ENCODE measurements at places on chromosomes 6 and 20. TPM values are rescaled to one million over a fixed set of nuclear protein-coding genes. Genes with fewer than 3 reads are reported as not detected.

Gene SLC22A23
- 42.6 TPM for total RNA-seq

GRCh38 chr6:6753301-6753700 is 164.8 kb downstream of the LY86 start:
- no peak for DNase-seq

DNA sequence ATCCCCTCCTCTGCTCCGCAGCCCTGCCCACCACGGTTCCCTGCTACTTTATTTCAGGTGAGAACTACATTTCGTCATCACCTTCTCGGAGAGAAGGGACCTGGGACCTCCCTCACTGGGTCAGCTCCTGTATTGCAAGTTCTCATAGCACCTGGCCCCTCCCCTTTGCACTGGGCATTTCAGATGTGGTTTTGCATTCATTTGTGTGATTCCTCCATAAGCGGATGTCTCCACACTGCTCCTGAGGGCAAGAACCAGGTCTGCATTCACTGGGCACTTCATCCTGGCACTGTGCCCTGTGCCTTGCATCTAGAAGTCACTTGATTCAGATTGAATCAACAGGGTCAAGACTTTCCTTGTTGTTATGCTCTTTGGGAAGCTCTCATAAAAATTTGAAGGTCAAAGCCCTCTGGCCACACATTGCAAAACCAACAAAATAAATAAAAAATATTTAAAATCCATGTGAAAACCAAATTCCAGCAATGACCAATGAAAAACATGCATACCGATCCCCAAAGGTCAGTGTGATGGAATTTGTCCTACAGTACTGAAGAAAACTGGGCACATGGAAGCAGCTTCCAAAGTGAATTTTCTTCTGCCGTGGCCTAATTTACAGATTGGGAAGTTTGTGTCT is 89.1 kb upstream of the F13A1 start:
- DNase-seq = no peak

Gene CYP39A1
- total RNA-seq = 9.2 TPM

GRCh38 chr20:41047975-41048305 is 19.3 kb downstream of the TOP1 start:
- no peak for DNase-seq

DNA sequence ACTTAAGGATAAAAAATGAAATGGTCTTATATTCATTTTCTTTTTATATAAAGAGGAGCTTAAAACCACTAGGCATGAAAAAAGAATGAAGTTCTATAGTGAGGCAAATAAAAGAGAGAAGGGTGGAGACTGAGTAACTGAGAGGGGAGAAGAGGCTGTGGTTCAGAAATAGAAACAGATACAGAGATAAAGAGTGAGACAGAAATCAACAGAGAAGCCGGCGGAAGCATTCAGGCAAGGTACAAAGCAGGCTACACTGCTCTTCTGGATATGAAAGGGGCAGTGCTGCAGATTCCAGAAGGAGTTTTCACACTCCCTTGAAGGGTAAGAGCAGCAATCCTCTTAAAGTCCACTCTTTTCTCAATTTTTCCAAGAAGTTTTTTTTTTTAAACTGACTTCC is 29.9 kb downstream of the NFATC2 start:
- no peak for DNase-seq

DNA sequence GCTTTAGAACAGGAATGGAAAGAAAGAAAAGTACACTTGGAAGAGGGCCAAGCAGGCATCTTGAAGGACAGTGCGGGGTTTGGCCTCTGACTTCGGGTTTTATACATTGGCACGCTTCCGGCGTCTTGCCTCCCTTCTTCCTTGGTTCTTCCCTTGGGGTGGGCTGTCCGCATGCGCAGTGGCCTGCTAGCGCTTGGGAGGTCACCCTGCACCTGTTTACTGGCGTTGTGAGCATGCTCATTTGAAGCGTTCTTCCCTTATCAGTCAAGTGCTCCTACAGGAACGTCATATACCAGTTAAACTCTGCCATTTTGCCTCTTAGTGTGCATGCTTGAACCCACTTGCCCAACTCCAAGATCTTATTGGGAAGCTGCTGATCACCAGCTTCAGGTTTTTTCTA is 230.0 kb downstream of the TTLL2 start:
- DNase-seq = no peak

Gene TFAP2D
- total RNA-seq = not detected

- DNase-seq = no peak
Measured at GRCh38 chr6:111718990-111719389, 113.3 kb upstream of the TRAF3IP2 start.

Gene XKR7
- total RNA-seq = not detected

DNA sequence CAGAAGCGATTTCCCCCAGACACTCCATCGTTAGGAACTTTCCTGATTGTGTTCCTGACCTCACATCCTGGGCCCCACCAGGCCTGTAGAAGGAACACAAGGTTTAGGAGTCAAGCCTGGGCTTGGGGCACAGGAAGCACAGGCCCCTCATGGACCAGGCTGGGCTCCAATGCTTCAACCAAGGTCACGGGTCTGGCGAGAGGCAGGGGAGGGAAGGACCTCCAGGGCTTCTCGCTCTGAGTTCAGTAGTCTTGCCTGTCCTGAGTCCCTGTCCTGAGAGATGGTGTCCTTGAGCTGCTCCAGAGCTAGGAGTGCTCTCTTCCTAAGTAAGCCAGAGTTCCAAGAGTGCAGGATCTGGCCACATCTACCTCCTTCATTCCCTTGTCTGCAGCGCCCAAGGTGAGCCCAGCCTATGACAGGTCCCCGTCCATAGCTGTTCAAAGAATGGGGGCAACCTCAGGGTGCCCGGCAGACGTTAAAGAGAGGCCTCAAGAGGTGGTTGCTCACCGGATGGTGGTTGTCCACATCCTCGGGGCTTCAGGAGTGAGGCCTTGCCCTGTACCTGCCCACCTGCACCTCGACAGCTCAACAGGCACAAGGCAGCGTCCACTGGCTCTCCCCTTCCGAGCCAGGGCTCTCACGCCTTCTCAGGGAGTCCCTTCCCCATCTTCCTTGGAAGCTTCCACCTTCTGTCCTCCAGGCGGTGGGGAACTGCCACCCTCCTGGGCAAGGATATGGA is 1.6 kb upstream of the TUBB1 start:
- no peak for DNase-seq

Gene MROH8
- total RNA-seq = 0.53 TPM

DNA sequence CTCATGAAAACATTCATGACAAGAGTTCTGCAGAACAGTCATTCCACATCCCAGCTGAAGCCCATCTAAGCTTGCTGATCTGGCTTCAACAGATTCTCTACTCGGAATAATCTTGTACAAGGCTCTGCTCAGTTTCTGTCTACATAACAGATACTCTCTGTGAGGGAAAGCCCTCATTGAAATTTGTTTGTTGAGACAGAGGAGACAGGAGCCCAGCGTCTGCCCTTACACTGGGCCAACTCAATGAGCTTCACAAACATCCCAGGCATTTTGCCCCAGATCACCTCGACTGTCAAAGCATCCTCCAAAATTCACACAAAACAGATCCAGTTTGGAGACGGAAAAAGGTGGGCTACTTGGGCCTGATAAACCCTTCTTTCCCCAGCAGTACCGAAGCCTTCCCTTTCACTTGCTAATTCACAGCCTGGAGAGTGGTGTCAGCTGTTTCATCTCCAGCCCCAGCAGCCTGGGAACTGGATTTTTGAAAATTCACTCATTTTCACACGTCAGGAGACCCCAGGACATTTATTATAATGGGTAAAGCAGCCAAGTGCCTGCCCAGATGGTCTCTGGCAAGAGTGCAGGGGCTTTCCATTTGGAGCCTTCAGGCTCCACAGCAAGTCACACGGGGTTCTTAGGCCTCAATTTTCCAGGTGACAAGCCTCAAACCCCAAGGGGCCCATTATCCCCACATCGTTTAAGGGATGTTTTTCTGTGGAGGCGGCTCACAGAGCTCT is 7.3 kb downstream of the CCDC167 start:
- DNase-seq = no peak

DNA sequence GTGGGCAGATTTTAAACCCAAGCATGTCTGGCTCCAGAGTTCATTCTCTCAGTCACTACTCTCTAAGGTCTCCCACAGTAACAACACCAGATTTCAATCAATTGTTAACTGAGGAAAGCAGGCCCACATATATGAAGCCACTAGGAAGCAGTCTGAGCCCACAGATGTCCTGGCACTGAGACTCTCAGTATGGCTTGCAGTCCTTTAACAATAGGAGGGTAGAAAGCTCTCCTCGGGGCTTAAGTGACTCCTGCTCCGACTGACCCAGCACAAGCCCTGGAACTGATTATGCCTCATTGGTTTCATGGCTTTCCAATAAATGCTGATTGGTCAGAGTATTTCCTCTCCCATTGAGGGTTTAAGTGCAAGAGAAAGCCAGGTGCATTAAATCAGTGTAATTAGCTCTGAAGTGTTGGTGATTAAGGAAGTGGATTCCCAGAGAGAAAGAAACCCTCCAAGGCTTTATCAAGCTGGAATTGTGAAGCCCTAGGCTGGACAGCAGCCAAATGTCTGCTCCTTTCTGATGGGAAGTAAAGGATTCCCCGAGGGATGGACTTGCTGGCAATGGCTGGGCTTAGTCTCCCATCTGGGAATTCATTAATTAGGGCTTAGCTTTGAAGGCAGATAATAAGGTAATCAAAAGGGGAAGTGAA is 76.6 kb upstream of the PROKR2 start:
- no peak for DNase-seq

GRCh38 chr6:36104836-36105235 is 25.5 kb upstream of the MAPK13 start:
- DNase-seq = no peak

Gene MAP7
- 25.7 TPM for total RNA-seq

DNA sequence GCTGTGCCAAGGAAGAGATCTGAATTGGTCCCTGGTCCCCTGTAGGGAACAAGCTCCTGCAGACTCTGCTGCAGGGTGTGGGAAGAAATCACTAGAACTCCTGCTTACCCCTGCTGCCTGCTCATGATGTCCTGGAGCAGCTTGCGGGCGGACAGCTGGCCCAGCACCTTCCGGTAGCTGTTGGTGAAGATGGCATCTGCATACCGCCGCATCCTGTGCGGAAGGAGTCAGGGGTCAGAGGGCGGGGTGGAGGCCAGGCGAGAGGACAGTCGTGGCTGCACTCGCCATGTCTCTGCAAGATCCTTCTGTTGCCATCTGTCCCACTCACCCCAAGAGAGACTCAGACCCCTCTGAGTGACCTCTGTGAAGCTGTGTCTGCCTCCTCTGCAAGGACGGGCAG is 5.3 kb downstream of the GHRH start:
- no peak for DNase-seq

DNA sequence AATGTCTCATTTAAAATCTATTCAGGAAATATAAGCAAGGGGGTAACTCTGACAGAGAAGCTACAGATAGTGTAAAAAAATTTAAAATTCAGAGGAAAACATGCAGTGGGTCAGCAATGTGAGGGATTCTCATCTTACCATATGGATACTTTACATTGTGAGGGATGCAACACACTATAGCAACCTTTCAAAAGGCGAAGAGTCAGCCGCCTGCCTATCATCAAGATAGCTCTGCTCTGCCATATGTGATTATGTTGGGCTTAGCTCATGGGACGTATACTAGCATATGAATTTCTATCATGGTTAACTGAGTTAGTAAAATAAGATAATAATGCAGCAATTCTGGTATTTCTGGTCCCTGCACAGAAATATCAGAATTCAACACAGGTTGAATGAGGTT is 130.9 kb downstream of the MAP3K7 start:
- DNase-seq = no peak

DNA sequence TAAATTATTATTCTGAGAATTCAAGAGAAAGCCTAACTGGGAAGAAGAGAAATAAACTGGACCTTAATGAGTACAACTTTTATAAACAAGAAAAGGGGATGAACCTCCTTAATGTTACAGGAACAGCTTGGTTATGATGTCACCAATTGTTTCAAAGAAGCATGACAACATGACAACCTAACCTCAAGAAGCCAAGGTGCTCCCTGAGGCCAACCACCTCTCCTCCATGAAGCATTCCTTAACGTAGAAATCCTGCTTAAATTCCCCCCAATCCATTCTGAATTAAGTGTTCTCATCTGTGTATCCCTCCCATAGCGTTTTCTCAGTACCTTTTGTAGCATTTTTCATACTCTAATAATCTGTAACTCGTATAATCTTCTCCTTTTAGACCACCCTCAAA is 1.7 kb downstream of the HBS1L start:
- DNase-seq = no peak

Gene PNLDC1
- not detected for total RNA-seq

DNA sequence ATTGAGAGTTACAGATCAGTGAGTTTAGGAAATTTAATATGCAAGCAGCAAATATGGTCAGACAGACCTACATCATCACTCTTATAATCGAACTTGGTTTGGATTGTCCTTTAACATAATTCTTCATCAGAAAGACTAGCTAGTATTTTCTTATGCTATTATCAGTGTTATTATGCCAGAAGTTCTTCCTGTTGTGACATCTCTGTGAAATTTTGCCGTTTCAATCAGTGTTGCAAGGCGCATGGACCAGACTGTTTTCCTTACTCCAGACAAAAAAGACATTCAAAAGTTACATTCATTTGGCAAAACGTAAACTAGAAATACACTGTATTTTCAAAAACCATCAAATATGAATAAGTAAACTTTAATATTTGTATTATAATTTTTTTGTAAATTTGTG is 5.7 kb upstream of the TENT5A start:
- DNase-seq = no peak

Gene POM121L2
- not detected for total RNA-seq

GRCh38 chr6:34663831-34664255 is 32.7 kb downstream of the ILRUN start:
- DNase-seq = no peak

GRCh38 chr6:38077488-38078030 is 258.0 kb downstream of the ZFAND3 start:
- DNase-seq = no peak

Gene MCHR2
- not detected for total RNA-seq

DNA sequence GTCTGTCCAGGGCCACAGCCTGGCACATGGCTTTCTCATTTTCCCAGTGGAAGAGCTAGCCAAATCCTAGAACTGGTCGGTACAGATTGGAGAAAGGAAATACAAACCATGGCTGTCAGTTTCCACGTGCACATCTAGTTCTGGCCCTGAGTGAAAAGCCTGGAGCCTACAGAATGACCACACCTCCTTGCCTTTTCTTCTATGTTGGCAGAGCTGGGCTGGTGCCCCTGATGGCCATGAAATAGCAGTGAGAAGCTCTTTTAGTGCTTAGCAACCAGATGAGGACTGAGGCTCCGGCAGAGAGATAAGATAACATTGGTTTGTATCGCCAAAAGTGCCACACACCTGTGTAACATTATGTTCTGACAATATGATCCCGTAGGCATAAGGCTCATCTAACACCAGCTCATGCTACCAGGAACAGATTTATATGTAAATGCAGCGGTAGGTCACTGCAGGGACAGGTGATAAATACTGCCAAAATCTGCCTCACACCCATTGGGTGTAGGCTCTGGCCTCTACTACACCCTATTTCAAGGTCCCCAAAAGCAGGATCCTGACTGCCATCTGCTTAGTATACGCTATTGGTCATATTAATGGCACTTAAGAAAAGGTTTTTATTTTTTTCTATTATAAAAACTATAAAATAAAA is 39.9 kb upstream of the TBC1D7 start:
- no peak for DNase-seq

GRCh38 chr6:151160929-151161757 is 78.6 kb upstream of the AKAP12 start:
- DNase-seq = no peak

- no peak for DNase-seq
Measured at GRCh38 chr6:104784884-104785283, 74.8 kb downstream of the HACE1 start.

- no peak for DNase-seq
Measured at GRCh38 chr6:44367681-44368080, 19.8 kb upstream of the CDC5L start.

All from esophagus squamous epithelium (tissue), 5 donors.